ENCODE measurements at places on chromosomes 11 and 22.

DNA sequence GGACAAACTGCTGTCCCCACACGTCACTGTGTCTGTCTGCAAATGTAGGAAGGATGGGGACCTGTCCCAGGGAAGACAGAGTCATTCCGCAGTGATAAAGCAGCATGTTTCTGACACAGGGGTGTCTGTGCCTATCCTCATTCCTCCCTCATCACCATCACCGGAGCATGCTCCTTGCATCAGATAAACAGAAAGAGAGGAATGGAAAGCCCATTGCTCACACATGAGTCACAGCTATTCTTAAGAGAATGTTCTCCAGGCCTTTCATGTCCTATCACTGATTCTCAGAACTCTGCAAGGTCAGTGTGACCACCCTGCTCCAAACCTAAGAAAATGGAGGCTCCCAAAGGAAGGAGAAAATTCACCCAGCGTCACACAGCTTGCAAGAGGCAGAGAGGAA is 38.9 kb downstream of the ZNF195 start:
- no peak for DNase-seq

DNA sequence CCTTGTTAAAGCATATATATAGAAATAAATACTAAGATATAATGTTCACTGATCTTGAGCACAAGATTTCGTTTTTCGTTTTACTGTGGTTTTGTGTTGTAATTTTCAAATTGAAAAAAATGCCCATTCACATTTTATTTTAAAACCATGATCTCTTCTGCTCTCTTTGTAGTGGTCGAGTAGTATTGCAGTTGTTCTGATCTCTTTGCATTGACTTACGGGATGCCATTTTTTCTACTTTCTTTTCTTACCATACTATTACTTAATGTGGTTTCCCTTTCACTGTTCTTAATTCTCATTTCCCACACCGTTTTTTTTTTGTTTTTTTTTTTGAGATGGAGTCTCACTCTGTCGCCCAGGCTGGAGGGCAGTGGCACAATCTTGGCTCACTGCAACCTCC is 289.6 kb downstream of the DYNC2H1 start:
- DNase-seq = no peak

DNA sequence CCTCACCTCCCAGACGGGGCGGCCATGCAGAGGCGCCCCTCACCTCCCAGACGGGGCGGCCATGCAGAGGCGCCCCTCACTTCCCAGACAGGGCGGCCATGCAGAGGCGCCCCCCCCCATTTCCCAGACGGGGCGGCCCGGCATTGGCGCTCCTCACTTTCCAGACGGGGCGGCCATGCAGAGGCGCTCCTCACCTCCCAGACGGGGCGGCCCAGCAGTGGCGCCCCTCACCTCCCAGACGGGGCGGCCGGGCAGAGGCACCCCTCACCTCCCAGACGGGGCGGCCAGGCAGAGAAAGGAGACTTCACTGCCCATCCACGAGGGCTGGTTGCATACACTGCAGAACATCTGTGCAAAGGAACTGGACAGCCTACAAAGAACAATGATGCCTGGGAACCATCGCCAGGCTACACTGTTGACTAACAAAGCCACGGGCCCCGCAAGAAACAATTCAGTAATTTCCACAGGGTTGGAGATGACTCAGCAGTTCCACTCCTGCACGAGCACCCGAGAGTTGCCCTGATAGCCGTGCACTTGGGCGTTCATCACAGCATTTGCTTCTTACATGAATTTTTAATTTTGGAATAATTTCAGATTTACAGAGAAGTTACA is 58.7 kb downstream of the CTTN start:
- no peak for DNase-seq

GRCh38 chr11:129947474-129947873 is 52.1 kb upstream of the NFRKB start:
- DNase-seq = no peak

DNA sequence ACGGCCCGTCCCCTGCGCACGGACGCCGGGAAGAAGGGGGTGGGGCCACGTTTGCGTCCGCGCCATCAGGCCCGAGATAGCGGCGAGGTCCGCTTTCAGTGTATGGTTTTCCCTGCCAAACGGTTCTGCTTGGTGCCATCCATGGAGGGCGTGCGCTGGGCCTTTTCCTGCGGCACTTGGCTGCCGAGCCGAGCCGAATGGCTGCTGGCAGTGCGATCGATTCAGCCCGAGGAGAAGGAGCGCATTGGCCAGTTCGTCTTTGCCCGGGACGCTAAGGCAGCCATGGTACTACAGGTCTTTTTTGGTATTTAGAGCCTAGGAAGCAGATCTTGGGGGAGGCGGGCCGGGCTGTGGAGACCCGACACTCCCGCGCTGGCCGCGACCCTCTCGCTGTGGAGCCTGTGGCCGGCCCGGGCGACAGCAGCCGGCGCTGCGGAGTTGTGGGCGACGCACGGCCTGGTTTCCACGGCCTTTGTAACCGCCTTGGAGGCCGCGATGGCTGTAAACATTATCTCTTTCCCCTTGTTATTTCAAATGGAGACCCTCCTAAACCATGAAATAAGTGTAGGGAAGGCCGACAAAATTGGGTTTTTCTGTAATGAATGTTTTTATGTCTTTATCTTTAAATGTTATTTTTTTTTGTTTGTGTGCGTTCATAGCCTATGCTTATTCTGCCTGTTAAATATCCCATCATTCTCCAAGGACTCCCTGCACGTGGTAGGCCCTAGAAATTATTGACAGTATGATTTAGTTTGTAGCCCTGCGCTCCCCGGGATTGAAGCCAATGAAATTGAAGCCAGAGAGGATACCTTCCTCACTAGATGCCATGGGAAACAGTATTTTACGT is at the start of gene AASDHPPT:
Gene AASDHPPT (plus strand): TSS at position 54 of the 847 bp plus-strand sequence. CDS start 49 bp downstream, at position 103.
- peak; percentile 24 for DNase-seq

- peak; percentile 42 for DNase-seq
Observed at GRCh38 chr11:59802639-59803176, 7.9 kb downstream of the MRPL16 start.

DNA sequence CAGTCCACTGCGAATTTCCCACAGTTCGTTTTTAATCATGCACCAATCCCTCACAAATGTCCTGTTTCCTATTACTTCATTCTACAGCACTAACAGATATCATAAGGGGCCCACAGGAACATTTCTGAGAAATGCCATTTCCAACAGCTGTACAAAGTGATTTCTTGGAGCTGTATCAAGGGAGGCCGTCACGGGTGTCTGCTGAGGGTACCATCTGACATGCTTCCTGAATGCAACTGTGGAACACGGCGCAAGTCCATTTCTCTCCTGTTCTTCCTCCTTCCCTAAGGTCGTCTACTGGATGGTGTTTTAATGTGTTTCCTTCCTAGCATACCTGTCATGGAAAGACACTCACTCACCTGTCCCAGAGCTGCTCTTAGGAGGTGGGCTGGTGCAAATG is 320.7 kb downstream of the LARGE1 start:
- DNase-seq = no peak

DNA sequence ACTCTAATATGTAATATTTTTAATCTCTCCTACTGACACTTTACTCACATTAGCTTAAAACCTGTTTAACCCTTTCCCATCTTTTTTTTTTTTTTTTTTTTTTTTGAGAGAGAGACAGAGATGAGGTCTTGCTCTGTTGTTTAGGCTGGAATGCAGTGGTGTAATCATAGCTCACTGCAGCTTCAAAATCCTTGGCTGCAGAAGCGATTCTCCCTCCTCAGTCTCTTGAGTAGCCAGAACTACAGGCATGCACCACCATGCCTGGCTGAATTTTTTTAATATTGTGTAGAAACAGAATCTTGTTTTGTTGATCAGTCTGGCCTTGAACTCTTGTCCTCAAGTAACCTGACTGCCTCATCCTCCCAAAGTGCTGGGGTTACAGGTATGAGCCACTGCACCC is 37.3 kb downstream of the PAMR1 start:
- no peak for DNase-seq

DNA sequence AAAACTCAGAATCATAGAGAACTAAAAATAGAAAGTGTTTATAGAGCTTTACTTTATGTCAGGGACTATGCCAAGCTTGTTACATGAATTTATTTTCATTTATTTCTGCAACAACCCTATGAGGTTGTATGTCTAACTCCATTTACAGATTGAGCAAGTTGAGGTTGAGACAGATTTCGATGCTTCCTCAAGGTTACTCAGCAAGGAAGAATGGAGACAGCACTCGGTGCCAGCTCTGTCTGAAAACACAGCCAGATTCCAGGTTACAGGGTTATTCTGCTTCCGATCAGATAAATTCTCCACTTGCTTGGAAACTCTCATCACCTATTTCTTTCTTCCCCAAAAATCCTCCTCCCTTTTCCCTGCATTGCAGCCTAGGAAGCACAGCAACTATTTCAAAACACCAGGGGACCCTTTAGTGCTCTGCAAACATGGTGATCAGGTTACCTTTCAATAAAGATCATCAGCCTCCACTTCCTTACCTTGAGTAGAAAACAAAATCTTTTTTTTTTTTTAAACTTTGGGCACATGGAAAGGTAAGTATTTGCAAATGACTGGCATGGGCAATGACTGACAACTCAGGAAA is 7.0 kb downstream of the MMP3 start:
- no peak for DNase-seq

- DNase-seq = no peak
Observed at GRCh38 chr11:45502226-45502545, 163.2 kb downstream of the CHST1 start.

DNA sequence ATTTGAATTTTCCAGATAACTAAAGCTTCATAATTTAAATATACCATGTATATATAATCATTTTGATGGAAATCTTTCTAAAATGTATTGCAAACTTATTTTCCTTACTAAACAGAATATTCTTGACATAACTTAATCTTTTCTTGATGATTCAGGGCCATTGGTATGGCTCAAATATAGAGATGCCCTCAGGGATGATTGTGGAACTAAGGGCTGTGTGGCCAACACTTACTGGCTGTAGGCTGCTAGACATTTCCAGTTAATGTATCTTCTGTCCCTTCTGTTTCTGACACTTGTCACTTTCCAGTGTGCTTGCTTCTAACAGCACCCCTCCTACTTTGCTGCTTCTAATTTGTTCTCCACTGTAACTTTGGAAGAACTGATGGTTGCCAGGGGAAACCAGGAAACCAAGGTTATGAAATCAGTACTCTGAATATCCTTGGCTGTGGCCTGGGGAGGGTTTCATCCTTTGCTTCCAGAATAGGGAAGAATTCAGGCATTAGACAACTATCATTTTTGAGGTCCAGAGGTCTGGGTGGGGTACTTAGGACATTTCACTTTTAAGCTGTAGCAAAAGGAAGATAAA is 697.2 kb downstream of the ETS1 start:
- DNase-seq = no peak

DNA sequence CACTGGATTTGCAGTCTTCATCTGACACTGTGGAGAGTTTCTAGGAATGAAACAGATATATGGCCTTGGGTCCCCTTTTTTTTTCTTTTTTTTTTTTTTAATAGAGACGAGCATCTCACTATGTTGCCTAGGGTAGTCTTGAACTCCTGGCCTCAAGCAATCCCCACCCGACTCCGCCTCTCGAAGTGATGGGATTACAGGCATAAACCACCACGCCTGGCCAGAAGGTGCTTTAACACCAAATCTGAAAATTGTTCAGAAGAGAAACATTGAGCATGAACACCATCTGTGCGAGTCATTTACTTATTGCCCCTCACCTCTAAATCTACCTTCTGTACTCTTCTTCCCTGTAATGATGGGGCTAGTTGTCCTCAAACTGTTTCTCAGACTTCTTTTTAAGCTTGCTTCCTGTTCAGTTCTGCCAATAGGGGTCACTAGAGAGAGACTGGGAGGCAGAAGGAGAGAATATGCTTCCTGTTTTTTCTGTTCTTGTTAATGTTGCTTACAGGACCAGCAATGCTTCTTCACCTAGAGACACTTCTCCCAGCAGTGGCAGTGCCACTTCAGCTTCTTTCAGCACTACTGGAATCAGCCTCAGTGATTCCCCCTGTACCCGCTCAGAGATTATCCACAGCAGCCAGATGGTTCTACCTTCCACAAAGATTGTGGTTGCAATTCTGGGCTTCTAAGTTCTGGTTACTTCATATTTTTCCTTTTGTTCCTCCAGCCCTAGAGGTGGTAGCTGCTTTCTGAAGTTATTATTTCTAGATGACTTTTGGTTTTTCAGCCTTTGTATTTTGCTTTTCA is 20.8 kb upstream of the ZBED5 start:
- peak; percentile 47 for DNase-seq

DNA sequence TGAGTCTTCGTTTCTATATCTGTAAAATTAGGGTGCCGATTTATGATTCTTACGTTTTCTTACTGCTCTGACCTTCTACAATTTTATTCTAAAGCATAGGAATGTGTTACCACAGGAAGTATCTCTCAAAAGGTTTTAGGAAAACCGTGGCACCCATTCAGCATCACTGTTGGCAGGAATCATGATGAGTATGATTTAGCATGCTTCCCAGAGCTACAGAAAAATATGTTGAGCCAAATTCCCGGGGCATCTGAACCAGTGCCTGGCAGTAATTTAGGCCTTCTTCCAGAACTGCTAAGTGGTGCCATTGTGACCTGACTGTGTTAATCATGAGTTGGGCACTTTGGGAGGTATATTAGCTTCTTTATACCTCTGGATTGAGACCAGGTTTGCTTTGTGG is 605.0 kb upstream of the RAG2 start:
- DNase-seq = no peak

GRCh38 chr11:72730243-72730642 is 22.0 kb downstream of the ARAP1 start:
- DNase-seq = no peak

DNA sequence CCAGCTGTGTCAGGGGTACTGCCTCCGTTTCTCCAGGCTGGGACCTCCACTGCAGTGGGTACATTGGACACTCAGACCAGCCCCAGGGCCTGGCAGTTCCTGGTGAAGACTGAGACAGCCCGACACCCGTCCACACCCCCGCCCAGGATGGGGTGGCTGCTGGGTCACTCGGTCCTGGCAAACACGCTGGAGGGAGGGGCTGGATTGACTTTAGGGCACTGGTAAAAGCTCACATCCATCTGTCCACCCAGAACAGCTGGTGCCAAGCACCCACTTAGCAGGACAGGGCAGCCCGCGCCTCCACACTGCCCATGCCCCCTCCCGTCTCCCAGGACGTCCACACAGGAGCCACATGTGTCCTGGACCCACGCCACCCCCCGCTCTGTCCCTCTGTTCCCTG is 10.7 kb upstream of the TBX1 start:
- DNase-seq = no peak

DNA sequence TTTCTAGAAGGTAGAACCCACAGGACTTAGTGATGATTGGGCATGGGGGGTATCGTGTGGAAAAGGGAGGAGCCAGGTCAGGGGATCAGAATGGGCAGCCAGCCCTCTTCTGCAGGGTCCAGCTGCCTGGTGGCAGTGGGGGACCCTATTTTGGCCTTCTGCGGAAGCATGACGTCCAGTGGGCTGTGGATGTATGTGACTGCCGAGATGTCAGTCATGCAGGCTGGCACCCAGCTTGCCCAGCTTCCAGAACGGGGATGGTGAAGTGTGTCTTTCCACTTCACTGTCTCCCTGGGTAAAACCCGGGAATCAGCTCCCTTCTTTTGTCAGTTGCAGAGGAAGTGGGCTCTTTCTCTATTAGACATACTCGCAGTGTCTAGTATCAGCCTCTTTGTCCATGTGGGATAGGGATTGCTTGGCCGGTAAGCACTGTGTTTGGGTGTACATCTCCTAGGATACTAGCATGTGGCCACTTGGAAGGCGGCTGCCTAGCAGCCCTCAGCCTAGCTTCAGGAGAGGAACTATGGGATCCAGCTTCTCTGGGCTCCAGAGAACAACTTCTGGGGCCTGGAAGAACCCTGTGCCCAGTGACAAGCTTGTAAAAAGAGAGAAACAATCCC is 51.4 kb downstream of the GRIK4 start:
- no peak for DNase-seq

All from SK-N-SH (cell line).